ENCODE measurements at places on chromosomes 13 and 19.

- DNase-seq = no peak
Measured at GRCh38 chr13:45921162-45921736, 69.7 kb upstream of the SIAH3 start.

GRCh38 chr13:112718318-112718717 lies 28.5 kb downstream of the ATP11A start:
- no peak for DNase-seq

- DNase-seq = no peak
Measured at GRCh38 chr13:110360598-110360997, 53.5 kb downstream of the COL4A2 start.

GRCh38 chr13:99258946-99259345 lies 767 bp upstream of the GPR18 start:
- no peak for DNase-seq

GRCh38 chr19:49468199-49468598 lies 5.8 kb upstream of the FLT3LG start:
- no peak for DNase-seq

DNA sequence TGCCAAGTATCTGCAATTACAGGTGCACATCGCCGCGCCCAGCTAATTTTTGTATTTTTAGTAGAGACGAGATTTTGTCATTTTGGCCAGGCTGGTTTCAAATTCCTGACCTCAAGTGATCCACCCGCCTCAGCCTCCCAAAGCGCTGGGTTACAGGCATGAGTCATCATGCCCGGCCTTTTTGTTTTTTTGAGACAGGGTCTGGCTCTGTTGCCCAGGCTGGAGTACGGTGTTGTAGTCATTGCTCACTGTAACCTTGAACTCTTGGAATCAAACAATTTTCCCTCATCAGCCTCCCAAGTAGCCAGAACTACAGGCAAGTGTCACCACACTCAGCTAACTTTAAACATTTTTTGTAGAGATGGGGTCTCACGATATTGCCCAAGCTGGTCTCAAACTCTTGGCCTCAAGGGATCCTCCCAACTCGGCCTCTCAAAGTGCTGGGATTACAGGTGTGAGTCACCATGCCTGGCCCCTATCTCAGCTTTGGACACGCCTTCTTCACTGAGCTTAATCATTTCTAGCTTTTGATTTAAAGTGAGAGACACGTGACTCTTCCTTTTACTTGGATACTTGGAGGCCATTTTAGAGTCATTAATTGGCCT lies 4.0 kb upstream of the IRGC start:
- no peak for DNase-seq

- DNase-seq = no peak
Measured at GRCh38 chr13:27211271-27211670, 39.7 kb upstream of the USP12 start.

DNA sequence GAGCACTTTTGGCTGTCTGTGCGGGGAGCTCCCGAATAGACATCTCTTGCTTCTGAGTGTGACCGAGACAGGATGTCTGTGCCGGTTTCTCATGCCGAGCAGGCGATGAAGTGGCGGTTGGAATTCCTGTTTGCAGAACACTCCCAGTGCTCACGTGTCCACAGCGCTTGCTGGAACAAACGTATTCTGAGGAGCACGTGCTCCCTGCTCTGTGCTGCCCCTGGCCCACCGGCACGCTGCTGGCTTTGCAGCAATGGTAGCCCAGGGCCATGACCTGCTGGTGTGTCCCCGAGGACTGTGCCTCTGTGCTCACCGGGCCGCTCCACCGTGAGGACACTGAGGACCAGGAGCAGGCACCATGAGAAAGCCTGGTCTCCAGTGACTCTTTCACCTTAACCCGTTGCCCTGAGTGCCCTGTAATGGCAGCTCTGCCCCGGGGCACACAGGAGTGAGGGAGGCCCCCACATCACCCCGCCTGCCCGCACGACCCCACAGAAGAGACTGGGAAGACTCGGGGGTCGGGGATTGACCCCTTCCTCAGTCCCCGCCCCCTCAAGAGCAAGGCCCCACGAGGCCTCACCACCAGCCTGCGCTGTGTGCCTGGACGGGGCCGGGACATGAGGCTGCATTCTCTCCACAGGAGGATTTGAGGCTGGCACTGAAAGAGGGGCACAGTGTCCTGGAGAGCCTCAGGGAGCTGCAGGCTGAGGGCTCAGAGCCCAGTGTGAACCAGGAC lies 40.0 kb upstream of the F7 start:
- no peak for DNase-seq

DNA sequence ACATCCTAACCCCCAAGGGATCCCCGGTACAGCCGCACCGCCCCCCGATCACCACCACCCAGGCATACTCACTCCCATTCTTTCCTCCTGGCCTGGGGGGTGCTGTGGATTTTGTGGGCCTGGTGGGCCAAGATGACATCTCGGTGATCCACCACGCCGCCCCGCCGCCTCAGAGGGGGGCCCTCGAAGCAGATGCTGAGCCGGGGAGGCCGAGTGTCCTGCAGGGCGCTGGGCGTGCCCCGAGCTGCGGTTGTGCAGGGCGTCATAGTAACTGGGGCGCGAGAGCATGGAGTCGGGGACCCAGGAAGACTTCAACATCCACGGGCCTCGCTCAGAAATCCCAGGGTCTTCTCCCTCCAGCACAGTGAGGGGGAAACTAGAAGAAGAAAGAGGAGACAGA lies 93.4 kb upstream of the CACNA1A start:
- DNase-seq = no peak

DNA sequence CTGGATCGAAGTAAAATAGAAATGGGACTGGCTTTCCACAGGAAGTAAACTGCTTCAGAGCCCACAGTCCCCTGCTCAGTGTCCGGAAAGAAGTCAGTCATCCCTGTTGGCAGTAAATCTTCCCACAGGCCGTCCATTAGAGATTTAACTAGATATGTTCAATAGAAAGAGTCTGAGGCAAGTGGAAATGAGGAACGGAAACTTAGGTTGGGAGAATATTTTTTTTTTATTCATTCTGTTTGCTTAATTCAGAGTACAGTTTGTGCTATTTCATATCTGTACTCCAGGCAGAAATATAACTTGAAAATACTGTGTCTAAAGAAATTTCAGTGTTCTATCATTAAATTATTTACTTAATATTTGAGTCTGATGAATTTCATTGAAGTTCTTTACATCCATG lies 22.7 kb downstream of the SLC25A15 start:
- DNase-seq = no peak

DNA sequence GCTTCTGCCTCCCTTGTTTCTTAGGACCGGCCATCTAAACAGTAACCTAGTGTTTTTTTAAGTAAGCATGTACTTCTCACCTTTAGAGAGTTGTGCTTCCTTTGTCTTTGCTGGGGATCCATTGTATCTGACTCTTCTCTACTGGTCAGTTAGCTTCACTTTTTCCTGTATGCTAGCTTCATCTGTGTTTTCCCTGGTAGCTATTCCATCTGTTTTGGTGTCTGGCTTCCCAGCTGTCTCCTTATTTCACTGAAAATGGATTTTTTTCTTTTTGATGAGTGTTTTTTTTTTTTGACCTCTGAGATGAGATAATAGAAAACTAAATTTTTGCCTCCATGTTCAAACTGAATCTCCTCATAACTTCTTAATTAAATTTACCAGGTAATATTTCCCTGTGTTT lies 637.0 kb upstream of the SLC10A2 start:
- DNase-seq = no peak
